ENCODE measurements at places on chromosomes 4 and X.

- no peak for DNase-seq
Measured at GRCh38 chr4:183161630-183162029, 62.6 kb downstream of the WWC2 start.

- no peak for DNase-seq
Measured at GRCh38 chr4:71184195-71184781, 154.5 kb upstream of the SLC4A4 start.

GRCh38 chr4:2923141-2923551 is 40.1 kb downstream of the NOP14 start:
- no peak for DNase-seq

GRCh38 chr4:169369634-169370033 is 98.9 kb upstream of the SH3RF1 start:
- DNase-seq, result no peak

DNA sequence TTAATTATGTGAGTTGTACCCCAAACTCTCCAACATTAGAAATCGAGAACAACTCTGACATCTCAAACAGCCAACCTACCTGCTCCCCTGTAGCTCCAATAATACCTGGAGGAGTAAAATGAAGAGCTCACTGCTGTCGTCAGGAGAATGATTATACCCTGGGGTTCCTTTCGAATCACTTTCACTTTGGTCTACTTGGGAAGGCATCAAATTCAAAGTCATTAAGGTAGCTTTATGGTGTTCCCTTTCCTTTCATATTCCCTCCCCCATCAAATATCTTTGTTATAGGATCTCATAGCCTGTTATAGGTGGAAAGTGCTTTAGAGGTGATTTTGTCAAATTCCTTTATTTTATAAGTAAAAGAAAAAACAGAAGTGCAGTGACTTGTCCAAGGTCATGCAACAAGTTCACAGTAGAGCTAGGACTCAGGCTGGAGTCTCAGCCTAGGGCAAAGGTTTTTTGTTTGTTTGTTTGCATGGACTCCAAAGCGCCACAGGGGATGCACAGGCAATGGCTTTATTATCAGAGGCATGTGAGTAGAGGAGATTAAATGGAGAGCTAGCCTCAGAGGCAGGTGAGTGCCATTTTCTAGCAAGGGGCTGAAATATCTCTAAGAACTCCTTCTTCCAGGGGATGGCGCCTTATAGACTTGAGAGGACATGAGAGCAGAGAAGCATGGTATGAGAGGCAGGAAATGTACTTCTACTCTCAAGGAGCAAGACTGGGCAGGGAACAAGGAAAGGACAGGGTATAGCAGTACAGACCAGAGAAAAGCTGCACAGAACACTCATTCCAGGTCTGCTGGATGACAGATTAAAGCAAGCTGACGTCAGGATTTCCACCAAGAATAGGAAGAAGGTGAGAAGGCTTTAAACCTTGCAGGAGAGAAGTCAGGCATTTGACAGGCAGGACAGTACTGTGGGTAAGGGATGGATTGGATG is 262.1 kb upstream of the GPC4 start:
- DNase-seq, result no peak

DNA sequence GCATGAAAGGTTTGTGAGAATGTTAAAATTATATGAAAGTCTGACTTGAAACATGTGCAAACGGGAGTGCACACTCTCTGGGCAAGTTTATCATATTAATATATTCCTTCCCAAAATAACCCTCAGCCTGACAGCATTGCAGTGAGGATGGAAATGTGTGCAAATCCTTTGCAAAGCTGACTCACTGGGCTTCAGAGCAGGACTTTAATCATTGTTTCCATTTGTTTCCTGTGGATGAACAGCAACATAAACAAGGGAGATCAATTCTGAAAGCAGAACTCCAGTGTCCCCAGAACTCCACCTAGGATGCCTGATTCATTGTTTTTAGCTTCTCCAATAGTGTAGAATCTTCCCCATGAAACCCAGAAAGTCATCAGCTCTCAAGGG is 32.9 kb downstream of the SLC2A9 start:
- no peak for DNase-seq

DNA sequence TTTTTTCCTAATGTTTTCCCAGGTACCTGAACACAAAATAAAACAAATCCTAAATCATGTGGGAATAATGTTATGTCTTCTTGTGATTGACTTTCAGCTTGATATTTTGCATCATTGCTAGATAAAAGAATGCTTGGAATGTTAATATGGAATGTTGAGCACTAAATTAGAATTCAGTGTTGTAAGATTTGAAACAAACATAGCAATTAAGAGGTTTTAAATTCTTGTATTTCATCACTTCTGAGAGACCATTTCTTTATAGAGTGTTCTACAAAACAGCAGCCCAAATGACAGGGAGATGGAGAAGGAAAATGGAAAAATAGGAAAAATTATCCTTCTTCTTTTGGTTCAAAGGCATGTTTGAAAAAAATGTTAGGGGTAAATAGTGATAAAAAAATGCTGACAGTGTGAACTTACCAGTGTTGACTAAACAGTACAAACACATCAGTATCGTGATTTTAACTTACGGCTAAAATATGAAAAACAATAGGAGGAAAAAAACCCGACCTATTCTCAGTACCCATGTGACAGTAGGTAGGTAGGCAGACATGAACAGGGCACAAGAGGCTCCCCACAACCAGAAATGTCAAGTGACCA is 102.6 kb upstream of the PDE5A start:
- DNase-seq, result no peak

DNA sequence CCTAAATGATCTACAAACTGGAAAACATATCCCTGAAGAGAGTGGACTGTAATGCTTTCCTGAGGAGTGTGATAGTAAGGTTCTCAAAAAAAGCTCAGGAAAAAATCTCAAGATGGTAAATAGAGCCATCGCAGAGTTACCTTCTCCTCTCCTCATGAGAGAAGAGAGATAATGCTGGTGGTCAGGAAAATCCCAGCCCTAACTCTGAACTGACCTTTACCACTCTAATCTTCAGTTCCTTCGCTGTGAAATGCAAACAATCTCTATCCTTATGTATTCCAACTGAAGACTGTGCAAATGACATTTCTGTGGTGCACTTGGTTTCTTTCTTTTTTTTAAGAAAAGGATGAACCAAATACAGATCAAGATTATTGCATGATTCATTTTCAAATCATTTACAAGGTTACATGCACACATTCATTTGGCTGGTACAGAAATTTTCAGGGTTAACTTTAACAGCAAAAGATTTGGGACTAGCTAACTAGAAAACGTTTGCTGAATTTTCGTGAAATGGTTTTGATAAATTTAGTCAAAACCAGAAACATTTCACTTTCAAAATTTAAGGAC is 8.3 kb downstream of the PPM1K start:
- DNase-seq, result no peak

DNA sequence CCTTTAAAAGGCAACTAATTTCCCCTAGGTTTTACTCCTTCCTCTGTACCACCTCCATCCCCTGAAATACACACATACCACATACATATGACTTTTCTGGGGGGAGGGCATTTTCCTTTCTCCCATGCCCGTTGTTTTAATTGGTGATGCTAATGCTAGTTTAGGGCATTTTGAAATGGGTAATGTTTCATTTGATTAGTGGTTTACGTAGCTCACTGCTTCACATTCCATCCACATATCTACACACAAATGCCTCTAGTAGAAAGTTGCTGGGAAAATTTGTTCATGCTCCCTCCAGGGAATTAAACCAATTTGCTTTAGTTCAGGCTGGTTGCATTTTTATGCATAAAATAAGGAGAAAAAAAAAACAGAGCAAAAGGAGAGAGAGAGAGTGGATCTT is 231.2 kb downstream of the FRAS1 start:
- DNase-seq, result no peak

DNA sequence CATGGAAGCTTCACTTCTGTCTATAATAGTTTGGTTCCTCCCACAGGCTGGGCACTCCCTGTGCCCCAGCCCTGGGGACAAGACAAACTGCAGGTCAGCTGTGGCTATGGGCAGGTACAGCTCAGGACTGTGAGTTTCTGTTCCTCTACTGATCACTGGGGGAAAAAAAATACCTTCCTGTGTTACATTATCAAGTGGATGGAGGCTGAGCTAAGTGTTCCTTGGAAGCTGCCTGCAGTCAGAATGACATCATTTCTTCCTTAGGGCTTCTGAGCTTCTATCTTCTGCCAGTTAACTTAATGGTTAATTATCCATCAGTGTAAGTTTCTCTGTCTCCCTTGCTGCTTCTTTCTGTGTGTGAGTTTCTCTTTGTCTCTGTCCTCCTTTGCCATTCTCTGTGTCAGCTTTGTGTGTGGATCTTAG is 4.6 kb downstream of the RAB33A start:
- DNase-seq, result no peak

DNA sequence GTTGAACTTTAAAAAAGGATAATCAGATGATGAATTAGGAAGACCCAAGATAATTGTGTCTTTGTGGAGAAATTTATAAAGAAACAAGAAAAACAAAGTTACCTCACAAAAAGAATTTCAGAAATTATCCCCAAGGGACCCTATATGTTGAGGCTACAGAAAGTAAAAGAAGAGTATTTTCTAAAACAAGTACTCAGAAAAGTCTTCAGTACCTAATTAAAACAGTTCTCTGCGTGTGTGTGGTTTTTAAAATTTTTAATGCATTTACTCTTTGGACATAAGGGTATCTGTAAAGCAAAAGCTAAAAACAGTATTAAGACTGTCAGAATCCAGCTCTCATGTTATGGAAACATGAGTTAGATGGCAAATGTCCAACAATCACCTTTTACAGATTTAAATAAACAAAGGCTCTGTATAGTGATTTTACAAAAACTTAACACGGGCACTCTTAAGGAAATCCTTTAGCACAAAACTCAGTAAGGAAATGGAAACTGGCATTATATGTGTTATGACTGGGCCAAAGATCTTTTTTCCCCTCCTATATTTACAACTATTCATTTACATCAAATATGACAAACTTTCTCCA is 187.5 kb downstream of the NSUN7 start:
- DNase-seq, result no peak

DNA sequence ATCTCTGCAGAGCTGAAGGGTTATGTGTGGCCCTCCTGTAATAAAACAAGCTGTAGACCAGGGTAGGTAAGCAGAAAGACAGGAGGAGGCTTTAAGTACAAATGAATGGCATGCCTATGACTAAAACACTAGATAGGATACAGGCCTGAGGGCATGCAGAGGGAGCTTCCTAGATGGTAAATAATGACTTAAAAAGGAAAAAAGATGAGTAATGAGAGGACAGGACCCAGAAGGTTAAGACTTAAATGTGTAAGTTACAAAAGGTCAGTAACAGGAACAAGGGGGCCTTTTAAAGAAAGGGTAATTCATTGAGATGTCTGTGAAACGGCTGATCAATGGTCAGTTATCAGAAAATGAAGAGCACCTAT is 194.8 kb downstream of the SOWAHB start:
- no peak for DNase-seq

DNA sequence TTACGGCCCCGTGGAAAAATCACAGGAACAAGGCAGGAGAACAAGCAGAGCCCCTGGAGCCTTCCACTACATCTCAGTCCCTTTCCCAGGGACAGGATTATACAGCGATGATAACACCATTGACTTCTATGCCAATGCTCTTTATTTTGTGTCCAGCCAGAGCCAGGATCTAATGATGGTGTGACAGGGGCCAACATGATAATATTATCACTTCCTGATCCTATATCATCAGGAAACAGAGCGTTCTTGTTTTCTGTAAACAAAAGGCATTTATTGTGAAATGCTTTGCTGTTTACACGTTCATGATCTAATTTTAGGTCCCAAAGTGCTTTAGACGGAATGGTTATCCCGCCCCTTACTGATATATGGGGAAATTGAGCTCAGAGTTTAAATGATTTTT is 12.8 kb downstream of the TMPRSS11E start:
- no peak for DNase-seq

DNA sequence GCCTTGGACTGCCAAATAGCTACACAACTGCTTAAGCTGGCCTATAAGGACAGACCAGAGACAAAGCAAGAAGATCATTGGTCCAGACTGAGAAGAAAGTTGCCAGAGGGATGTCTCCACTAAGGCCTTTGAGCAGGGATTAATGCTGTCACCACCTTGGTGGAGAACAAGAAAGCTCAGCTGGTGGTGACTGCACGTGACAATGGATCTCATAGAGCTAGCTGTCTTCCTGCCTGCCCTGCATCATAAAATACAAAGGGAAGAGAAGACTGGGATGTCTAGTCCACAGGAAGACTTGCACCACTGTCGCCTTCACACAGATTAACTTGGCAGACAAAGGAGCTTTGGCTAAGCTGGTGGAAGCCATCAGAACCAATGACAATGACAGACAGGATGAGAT is 40.5 kb upstream of the FAM120C start:
- DNase-seq, result no peak

GRCh38 chrX:38365954-38366353 is 13.6 kb downstream of the OTC start:
- no peak for DNase-seq

DNA sequence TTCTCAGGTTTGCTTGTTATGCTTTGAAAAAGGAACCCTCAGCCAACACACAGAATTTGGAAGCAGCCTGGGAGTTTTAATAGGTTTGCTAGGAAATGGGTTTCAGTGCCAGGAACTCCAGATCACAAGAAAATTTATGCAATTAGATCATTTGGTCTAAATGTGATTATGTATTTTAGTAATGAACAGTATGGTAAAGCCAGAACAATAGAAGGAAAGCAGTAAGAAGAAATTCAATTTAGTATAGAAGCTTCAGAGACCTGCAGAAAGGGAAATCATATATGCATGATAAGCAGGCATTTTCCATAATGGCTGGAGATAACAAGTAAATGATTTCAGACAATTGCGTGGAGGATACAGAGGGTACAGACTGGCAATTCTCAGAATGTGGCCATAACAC is 184.7 kb downstream of the KCNIP4 start:
- no peak for DNase-seq

DNA sequence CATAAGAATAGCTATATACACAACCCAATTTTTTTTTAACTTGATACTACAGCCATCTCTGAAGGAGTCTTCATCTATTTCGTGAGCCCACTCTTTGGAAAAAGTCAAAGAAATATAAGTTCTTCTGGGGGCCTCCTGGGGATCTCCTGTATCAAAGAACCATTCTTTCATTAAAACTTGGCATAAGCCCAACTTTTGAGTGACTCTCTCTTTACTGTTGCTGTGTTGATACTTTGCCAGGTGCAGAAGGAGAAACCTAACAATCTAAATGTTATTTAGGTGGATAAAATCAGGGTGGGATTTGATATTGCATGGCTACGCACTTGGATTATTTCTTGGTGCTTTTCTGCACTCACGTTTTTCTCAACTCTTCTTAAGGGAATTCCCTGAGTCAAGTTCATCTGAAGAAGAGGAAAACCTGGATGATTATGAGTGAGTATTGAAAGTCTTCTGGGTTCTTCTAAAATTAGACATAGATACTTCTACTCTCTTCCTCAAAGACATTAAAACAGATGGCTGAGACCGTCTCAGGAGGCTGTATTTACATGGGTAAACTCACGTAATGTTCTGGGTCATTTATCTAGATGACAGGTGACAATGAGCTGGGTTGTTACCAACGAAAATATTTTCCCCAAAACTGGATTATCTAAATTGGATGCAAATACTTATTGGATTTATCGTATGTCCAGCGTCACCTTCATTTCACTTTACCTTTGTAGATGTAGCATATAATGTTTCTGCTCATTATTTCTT is 25.2 kb downstream of the BMX start:
- no peak for DNase-seq

All from stimulated activated CD8-positive, alpha-beta memory T cell treated with anti-CD3 and anti-CD28 coated beads, Interleukin-15, amount 100 ng/mL, for 4 hours (primary cell).